Dermis microvascular lymphatic vessel endothelial cell (primary cell): ENCODE measurements at places on chromosomes 5 and 9. TPM values are rescaled to one million over a fixed set of nuclear protein-coding genes. Genes with fewer than 3 reads are reported as not detected.

GLDC gene
- 3.4 and 11.8 TPM in 2 replicates for total RNA-seq

- DNase-seq, result peak; percentile 93
Measured at GRCh38 chr5:41871852-41872251, 1.6 kb upstream of the OXCT1 start.

- no peak for DNase-seq
Measured at GRCh38 chr5:112977440-112977861, 853 bp downstream of the DCP2 start.

GRCh38 chr5:173041881-173042762 lies 14.0 kb upstream of the CREBRF start:
- DNase-seq, result no peak

DNA sequence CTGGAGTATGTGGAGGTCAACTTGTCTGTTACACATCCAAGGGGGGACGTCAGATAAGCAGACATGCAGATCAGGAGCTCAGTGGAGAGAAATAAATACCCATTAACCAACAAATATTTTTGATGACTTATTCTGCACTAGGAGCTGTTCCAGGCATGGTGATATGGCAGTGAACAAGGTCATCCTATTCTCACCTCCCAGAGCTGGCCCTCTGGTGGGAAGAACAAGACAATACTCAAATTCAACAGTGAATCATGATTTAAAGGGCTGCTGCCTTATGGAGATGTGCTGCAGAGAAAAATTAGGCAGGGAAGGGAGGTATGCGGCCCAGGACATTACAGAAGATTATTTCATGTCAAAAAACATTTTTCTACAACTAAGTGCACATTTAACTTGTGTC lies 36.5 kb downstream of the SYK start:
- DNase-seq, result no peak

DNA sequence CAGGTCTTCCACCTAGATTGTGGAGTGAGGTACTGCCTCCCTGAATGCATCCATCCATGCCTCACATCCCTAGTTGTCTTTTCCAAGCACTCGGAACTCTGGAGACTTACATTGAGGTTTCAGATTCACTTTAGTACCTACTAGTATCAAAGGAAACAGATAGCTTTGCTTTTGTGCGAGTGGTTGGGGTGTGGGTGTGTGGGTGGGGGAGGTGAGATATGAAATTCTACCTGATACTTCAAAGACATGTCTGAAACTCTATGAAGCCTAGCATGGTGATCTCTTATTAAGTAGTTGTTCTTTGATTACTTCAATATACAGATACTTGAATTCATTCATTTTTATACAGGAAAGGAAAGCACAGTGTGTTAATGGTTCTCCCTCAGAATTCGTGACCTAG lies 64.4 kb downstream of the MCCC2 start:
- no peak for DNase-seq

GRCh38 chr5:59221769-59222168 lies 638.9 kb downstream of the RAB3C start:
- no peak for DNase-seq

- no peak for DNase-seq
Measured at GRCh38 chr5:169423580-169424278, 122.8 kb upstream of the SLIT3 start.

DNA sequence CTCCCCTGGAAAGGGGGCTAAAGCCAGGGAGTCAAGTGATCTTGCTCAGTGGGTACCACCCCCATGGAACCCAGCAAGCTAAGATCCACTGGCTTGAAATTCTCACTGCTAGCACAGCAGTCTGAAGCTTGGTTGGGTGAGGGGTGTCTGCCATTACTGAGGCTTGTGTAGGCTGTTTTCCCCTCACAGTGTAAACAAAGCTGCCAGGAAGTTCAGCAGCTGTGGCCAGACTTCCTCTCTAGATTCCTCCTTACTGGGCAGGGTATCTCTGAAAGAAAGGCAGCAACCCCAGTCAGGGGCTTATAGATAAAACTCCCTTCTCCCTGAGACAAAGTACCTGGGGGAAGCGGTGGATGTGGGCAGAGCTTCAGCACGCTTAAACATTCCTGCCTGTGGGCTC lies 17.1 kb upstream of the EPB41L4A start:
- peak; percentile 31 for DNase-seq

- DNase-seq, result no peak
Measured at GRCh38 chr5:65252977-65253376, 228.7 kb downstream of the ADAMTS6 start.

DNA sequence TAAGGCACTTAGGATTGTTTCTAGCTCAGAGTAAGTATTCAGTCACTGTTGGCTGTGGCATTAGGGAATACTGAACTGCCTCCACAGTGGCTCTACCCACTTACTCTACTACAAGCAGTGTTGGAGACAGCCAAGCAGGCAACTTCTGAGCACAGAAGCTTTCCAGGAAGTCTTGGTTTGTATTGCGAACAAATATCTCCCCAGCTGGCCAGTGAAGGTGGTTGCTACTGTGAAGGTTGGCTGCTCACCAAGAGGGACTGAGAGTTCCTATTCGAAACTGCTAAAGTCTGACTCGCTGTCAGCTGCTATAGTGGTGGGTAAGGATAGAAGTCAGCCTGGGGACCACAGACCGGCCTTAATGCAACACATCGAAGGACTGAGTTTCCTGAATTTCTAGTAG lies 319.1 kb downstream of the KIF4B start:
- no peak for DNase-seq

DNA sequence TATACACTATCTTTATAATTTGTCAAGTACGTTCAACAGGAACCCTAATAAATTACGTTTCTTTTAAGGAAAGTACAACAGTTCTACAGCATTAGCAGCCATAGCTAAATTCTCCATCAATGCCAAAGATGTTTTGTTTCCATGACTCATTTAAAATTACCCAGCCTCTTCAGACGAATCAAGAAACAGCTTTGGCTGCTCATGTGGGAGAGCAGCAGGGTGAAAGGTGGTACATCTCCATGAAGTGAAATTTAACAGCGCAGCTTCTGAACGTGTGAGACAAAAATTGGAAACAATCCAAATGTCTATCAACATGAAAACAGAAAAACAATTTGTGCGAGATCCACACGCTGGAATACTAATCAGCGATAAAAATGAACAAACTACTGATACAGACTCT lies 327.3 kb upstream of the CDH6 start:
- no peak for DNase-seq
